ENCODE measurements at places on chromosomes 5 and 9.

DNA sequence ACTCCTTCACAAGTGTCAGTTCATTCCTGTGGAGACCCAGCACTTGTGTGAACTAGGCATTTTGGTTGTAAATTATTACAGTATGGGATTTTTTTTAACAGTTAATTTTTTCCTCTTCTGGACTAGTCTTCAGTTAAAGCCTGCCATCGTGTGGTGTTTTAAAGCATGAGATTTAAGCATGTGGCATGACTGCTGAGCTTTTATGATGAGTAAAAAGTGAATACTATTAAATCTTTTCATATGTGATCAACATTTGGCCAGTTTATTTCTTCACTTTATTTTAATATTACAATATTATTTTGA lies 25.0 kb downstream of the LMNB1 start:
- DNase-seq = no peak

DNA sequence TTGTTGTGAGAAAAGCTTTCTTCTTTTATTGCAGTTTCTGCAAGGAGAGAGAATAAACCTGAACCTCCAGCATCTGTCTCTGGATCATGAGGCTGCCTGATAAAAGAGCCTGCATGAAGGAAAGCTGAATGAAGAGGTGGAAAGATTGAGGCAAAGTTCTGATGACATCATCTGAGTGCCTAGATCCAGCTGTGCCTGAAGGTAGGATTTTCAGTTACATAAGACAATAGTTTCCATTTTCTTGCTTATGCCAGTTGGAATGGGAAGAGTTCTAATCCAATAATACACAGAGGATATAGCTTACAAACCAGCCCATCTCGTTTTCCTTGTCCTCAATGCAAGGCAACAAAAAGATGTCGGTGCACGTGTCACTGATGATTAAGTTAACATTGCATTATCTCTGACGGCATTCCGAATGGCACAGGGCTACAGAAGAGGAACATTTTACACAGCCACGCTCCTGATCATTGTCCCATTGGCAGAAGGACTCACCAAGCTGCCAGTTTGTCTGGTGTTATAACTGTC lies 105.5 kb upstream of the ERCC6L2 start:
- no peak for DNase-seq

DNA sequence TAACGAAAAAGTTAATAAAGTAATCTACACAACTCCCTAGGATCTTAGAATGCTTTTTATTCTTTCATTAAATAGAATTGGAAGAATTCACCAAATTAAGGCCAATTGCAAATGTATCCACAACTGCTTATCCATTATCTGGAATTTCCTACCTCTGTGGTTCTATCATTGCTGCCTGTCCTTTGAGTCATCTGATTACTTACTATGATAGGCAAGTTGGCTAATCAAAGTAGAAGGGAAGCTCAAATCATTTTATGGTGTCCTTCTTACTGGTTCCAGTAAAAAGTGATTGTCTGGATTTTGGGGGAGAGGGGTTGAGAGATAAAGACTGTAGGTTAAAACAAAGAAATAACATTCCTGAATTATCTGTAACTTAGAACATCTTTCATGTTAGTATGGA lies 161.4 kb upstream of the GNA14 start:
- DNase-seq = no peak

DNA sequence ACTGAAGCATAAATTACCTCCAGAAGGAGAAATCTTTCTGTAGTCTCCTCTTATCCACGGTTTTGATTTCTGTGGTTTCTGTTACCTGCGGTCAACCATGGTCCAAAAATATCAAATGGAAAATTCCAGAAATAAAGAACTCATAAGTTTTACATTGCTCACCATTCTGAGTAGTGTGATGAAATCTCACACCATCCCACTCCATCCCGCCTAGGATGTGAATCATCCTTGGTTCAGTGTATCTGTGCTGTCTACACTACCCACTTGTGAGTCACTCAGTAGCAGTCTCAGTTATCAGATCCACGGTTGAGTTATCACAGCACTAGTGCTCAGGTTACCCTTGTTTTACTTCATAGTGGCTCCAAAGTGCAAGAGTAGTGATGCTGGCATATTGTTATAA lies 371.2 kb downstream of the NFIB start:
- no peak for DNase-seq

DNA sequence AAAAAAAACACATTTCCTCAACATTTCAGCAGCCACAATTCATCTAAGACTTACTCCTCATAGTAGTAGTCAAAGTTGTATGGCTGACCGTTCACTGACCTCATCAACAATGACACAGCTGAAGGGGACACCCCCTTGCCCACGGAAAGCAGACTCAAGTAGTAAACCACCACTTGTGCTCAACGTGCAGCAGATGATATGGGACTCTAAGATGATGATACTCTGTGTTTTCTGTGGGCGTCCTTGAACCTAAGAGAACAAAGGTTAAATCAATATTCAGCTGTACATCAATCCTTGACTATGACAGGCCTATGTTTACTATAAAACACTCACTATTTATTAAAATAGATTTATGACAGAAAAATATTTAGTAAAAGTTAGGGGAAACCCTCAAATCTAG lies 71.6 kb downstream of the SETX start:
- no peak for DNase-seq

- no peak for DNase-seq
Measured at GRCh38 chr5:87210743-87211142, 56.9 kb upstream of the RASA1 start.

Data from stimulated activated CD4-positive, alpha-beta T cell treated with anti-CD3 and anti-CD28 coated beads, Interleukin-1b, Interleukin-23, amount 100 ng/mL, for 1 hour (primary cell).